Occipital lobe (tissue), 3 donors: ENCODE measurements at places on chromosomes 11 and 22.

GRCh38 chr11:66291303-66291705, 390 bp upstream of the TMEM151A start:
- DNase-seq = no peak

DNA sequence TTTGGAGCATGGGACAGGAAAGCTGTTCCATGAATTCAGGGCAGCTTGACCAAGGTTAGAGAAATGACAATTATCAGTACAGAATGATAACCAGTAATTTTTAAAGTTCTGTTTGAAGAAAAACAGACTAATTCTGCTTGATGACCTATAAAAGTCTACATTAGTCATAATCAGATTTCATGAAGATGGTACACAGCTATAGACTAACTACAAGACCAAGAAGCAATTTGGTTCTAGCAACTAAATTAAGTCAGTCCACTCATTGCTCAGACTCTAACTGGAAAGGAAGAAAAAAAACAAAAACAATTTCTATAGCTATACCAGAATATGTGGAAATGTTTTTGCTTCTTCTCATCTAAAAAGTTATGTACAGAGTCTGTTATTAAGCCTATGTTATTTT, 24.9 kb downstream of the MRTFA start:
- no peak for DNase-seq

- no peak for DNase-seq
Observed at GRCh38 chr11:96324912-96325311, 18.1 kb downstream of the MAML2 start.

DNA sequence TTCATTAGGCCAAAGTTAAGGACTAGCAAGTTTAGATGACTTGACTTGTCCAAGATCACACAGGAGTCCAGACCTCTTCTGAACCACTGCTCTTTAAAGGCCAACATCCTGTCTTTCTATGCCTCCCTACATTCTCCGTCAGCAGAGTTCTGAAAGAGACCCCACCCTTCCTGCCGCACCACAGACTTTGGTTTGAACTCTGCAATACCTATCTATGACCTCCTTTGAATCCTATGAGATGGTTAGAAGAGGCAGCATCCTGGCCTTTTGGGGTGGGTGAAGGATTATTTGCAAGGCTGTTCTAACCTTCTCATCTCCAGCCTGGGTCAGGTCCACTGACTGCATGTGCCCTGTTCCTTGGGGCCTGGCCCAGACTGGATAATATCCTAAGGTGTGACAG, 4.3 kb upstream of the RRM1 start:
- DNase-seq = no peak

DNA sequence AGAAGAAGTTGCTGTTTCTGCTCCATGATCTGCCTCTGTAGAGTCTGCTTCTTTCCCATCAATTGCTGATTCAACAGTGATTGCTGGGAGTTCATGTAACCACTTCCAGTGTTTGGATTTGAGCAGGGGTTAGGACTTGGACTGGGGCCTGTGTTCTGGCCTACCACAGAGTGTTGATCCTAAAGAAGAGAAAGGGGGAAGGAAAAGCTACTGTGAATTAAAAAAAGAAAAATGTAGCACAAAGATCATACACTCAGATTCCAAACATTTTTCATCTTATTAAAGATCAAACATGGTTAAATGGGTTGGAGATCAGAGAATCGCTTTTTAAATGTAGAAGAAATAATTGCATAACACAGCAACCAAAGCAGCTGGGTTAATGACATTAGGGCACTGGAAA, 67.6 kb upstream of the MTMR2 start:
- DNase-seq = no peak

DNA sequence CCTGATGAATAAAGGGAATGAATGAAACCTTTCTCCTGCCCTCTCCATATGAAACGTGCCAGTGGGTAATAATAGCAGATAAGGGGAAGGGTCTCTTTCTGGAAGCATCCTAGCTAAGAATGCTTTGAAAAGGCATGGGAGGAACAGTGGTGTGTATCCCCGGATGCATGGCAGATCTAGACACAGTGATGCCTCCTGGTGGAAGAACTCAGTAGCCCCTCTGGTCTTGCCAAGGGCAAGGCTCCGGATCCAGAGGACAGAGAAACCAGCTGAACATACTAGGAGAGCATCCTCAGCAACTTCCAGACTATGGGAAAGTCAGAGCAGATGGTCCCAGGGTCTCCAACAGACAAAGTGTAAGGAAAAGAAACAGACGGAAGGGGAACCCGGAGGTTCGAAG, 6.4 kb downstream of the BAIAP2L2 start:
- no peak for DNase-seq

DNA sequence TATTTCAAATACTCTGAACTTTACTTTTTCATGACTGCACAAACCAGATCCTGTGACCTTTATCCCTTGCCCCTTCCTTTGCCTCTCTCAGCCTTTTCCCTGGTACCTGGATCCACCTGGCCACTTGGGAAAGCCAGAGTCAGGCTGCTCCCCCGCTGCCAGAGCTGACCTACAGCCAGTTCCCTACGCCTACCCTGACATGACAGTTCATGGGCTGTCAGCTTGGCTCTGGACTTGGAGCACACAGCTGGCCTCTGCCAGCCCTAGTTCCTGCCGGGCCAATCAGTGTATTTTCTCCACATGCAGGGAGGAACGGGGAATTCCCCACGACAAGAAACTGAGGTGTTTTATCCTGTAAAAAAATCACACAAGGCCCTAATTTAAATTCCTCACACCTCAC, 382.6 kb downstream of the INSC start:
- no peak for DNase-seq

DNA sequence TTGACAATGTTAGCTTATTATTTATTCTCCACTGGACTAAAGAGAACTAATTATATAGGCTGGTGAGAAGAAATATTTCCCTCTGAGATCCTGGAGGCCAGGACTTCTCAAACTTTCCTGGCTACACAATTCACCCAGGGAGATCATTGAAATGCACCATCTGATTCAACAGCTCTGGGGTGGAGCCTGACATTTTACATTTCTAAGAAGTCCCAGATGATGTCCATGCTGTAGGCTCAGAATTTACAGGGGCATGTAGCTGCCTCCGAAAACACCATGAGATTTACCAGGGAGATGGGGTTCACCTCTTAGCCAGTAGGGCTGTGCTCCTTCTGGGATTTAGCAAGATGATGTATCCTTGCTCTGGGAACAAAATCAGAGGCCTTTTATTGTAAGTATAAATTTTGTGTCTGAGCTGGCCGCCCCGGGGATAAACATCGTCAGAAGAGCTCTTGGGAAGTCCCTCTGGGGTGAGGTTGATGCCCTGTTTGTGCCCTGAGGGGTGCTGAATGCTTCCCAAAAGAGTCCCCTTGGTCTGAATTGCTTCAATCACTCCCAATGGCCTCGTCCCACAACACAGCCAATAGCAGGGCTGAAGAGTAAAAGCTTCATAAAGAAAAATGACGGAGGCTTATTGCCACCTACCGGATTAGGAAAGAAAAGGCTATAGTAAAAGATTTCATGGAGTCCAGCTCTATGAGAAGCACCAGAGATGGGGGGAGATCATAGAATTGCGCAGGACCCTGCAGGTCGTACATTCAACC, 33.4 kb upstream of the API5 start:
- DNase-seq = no peak

- DNase-seq = no peak
Observed at GRCh38 chr11:114011443-114011842, 36.5 kb downstream of the HTR3A start.

DNA sequence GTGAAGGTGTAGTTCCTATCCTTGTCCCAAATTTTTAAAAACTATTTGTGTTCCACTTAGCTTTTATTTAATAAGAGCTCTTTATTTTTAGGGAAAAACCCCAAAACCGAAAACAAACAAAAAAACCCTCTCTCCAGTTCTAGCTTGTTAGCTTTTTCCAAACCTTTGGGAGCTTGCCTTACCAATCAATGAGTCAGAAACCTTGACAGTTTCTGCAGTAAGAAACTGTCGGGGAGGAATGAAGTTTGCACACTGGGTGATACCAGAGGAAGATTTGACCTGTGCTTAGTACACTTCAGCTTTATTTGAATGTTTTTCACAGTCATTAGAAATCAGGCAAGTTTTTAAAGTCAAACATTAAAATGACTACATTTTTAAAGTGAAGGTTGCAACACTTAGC, 105.0 kb downstream of the FAT3 start:
- no peak for DNase-seq

GRCh38 chr11:32374261-32374711, 61.1 kb downstream of the WT1 start:
- no peak for DNase-seq

GRCh38 chr11:108322666-108323065, 99.8 kb downstream of the ATM start:
- no peak for DNase-seq

GRCh38 chr11:80239217-80239616, 798.4 kb upstream of the TENM4 start:
- no peak for DNase-seq

DNA sequence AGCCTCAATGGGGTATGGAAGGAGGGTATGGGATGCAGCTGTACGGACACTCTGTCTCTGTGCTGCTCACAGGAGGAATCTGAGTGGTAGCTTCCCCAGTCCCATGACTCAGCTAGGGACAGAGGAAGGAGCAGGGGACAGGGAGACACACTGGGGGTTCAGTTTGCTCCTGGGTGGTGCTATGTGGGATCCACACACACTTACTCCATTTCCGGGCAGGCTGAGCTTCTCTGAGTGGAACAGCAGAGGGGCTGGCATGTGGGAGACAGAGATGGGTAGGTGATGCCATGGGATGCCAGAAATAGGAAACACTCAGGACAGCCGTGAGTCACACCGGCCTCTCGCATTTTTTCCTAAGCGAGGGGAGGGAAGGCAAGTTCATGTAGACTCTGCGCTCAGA, 59.2 kb upstream of the KIRREL3 start:
- DNase-seq = peak; percentile 56

DNA sequence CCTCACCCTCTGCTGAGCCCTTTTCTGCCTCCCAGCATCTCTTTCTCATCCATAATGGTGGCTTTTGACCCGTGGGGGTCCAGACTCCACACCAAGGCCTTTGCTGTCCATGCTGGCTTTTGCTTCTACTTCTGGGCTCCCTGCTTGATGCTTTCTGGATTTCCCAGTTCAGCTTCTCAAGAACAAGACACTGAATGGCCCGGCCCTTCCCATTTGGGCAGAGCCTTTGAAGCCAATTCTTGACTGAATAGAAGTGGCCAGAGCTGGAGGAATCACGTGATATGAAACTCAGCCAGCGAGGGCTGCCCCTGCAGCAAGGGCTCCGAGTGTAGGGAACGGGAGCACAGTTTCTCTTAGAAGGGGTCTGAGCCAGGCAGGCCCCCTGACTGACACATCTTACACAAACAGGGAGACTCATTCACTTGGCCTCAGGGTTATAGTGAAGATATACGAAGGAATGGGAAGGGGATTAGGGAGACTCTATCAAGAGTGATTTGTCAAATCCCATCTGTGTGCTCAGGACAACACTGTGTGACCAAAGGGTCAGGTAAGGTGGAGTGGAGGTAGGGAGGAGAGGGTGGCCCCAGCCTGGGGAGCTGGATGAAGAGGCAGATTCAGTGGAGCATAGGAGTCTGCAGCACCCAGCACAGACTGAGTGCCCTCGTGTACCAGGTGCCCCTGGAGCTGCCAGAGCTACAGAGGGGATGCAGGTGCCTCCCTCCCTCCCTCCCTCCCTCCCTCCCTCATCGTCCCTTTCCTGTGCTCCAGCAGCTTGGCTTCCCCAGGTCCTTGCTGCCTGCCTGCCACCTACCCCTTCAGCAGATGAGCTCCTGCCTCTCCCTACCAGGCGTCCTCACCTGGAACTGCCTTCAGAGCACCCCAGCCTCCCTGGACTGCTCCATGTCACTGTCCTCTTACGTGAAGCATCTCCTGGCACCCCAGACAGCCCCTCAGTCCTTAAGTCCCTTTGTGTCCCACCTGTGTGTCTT, 106.0 kb downstream of the TRIM29 start:
- no peak for DNase-seq

GRCh38 chr11:45692808-45693453, 27.5 kb upstream of the CHST1 start:
- no peak for DNase-seq

DNA sequence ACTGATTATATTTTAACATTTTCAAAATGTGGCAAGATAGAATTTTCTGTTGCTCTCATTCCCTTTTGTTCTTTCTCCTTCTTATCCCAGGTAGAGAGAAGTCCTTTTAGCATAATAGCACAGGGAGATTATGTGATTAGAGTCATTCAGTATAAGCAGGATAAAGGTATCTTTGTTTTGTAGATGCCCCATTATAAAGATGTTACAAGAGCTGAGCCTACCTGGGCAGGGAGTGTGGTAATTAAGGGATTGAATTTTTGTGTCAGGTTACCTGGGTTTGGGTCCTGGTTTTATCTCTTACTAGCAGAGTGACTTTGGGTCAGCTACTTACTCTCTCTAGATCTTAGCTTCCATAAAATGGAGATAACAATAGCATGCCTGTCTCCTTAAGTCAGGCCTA, 536.5 kb downstream of the TMEM135 start:
- DNase-seq = no peak

GRCh38 chr11:78851878-78852586, 277.4 kb upstream of the NARS2 start:
- DNase-seq = no peak
